ENCODE measurements at places on chromosomes 11 and 22. TPM values are rescaled to one million over a fixed set of nuclear protein-coding genes. Genes with fewer than 3 reads are reported as not detected.

The PC gene
- total RNA-seq: 4.3 TPM

DNA sequence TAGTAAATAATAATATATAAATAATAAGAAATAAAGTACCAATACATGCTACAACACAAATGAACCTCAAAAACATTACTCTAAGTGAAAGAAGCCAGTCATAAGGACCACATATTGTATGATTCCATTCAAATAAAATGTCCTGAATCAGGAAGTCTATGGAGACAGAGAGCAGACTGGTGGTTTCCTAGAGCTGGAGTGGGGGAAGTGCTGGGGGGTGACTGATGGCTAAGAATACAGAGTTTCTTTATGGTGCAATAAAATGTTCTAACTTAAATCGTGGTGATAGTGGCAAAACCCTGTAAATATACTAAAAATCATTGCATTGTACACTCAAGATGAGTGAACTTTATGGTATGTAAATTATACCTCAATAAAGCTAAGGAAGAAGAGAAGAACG is 376.5 kb downstream of the BUD13 start:
- H3K4me3 ChIP-seq: no peak overlapping the region
- H3K4me1 ChIP-seq: no peaks in the 10 kb centered on the region
- H3K27me3 ChIP-seq: no peaks in the 10 kb centered on the region
- no peak overlapping the region for H3K27ac ChIP-seq

DNA sequence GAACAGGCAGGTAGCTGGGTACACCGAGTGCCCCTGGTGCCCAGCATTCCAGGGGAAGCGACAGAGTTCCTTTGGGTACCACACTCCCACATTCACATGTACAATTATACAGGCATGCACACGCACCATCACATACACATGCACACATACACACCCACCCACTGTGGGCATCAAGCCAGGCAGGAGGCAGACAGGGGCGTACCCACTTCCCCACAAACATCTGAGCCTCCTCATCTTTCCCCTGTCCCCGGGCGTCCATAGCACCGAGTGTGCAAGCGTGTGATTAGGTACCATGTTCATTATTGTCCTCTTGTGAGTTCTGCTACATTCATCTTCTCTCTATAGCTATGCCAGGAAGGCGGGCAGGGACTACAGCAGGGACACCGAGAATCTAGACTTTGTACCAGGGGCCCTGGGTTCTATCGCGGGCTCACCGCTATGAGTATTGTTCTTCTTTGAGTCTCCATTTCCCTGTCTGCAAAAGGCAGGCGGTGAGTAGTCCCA is 2.1 kb upstream of the CARD10 start:
- H3K4me1 ChIP-seq: peaks cover 4% of the 10 kb centered on the region
- DNase-seq: no peak
- no peak overlapping the region for H3K27ac ChIP-seq

GRCh38 chr22:42773167-42773566 is 52.5 kb upstream of the A4GALT start:
- no peaks in the 10 kb centered on the region for H3K36me3 ChIP-seq
- no peak for DNase-seq
- H3K4me3 ChIP-seq: peak overlapping the region; percentile 15
- H3K27ac ChIP-seq: peak overlapping the region; percentile 35
- peaks cover 49% of the 10 kb centered on the region for H3K4me1 ChIP-seq

- no peak for DNase-seq
- H3K36me3 ChIP-seq: peaks cover 10% of the 10 kb centered on the region
- H3K4me3 ChIP-seq: no peak overlapping the region
- peak overlapping the region; percentile 81 for H3K27ac ChIP-seq
- H3K27me3 ChIP-seq: no peaks in the 10 kb centered on the region
Observed at GRCh38 chr22:40057652-40058051, 62.9 kb downstream of the FAM83F start.

- DNase-seq: no peak
- no peak overlapping the region for H3K27ac ChIP-seq
- peaks cover 23% of the 10 kb centered on the region for H3K27me3 ChIP-seq
- H3K36me3 ChIP-seq: no peaks in the 10 kb centered on the region
Observed at GRCh38 chr11:75105462-75105925, 8.8 kb upstream of the OR2AT4 start.

DNA sequence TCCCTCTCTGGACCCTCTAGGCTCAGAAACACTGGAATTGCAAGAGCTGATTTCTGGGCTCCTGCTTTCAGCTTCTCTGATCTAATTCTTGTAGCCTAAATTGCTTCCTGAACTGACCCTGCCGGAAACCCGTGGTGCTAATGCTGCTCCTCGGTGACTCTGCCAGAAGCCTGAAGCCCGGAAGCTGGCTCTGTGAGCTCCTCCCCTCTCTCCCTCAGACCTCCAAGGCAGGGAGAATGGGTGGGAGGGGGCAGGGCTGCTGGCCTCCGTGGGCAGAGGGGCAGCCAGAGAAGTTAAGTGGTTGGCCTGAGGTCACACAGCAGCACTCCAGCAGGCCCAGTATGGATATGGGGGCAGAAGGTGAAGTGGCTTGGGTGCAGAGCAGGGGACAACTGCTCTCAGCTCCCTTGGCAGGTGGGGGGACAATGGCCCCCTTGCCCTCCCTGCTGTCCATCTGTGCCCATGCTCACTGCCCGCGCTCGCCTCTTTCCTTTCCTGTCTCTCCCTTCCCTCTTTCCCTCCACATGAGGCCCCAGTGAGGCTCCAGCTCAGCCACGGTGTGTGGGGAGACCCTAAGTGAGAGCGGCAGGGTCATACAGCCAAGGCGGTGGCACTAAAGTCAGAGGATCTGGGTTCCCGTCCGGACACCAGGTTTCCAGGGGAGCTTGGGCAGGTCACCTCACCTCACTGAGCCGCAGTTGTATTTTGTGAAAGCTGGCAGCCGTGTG is 16.2 kb downstream of the CAPN5 start:
- peaks cover 9% of the 10 kb centered on the region for H3K4me1 ChIP-seq
- H3K27ac ChIP-seq: no peak overlapping the region
- H3K36me3 ChIP-seq: no peaks in the 10 kb centered on the region
- H3K27me3 ChIP-seq: no peaks in the 10 kb centered on the region

DNA sequence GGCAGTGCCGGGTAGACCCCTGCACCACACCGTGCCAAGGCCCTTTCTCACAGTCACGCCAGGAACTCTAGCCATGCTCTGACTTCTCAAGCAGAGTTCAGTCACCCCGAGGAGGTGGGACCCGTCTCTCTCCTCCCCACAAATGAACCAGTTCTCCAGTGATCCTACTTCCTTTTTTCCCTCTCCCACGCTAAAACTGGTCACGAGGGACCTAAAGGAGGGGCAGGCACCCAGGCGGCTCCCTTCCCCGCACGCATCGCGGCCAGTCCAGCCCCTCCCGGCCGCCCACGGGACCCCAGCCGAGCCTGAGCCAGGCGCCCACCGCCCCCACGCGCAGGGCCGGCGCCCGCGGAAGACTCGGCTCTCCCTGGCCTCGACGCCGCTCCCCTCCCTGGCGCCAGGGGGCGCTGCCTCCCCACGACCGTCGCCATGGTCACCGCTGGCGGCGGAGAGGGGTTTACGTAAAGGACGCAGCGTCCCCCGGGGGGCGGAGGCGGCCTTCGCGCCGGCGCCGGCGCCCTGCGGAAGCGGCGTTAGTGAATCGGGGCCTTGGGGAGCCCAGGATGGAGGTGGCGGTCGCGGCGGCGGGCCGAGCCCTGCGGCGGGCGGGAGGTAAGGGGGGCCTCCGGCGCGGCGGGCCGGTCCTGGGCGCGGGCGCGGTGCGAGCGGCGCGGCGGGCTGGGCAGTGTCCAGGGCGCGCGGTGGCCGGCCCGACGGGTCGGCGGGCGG is at the start of gene DAGLA:
DAGLA (plus strand) TSS at position 499 of the 729 bp plus-strand sequence. CDS start 39,765 bp downstream, outside the sequence.
- peaks cover 33% of the 10 kb centered on the region for H3K27me3 ChIP-seq
- DNase-seq: peak; percentile 70
- peaks cover 3% of the 10 kb centered on the region for H3K4me1 ChIP-seq
- H3K4me3 ChIP-seq: peak within 1 kb of the TSS; percentile 21
- H3K36me3 ChIP-seq: no peaks in the 10 kb centered on the region

DNA sequence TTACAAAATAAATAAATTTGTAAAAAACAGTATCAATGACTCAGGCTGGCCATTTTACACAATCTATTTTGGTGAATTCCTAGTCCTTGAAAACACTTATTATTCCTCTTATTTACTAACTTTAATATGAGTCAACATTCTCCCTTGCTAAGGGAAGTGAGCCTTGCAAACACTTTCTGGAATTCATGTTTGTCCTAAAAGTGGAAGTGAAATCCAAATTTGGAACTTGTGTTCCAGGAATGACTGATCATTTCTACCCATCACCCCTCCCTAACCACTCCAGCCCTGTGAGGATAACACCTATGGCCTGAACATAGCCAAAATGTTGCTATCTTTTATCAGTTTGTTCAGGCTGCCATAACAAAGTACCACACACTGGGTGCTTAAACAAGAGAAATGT is 83.1 kb downstream of the OR5AK2 start:
- no peaks in the 10 kb centered on the region for H3K27me3 ChIP-seq
- H3K4me3 ChIP-seq: no peak overlapping the region
- no peaks in the 10 kb centered on the region for H3K36me3 ChIP-seq
- no peak for DNase-seq

- H3K4me1 ChIP-seq: no peaks in the 10 kb centered on the region
- DNase-seq: no peak
- H3K4me3 ChIP-seq: no peak overlapping the region
- H3K36me3 ChIP-seq: no peaks in the 10 kb centered on the region
Observed at GRCh38 chr11:24078018-24078417, 418.8 kb upstream of the LUZP2 start.

DNA sequence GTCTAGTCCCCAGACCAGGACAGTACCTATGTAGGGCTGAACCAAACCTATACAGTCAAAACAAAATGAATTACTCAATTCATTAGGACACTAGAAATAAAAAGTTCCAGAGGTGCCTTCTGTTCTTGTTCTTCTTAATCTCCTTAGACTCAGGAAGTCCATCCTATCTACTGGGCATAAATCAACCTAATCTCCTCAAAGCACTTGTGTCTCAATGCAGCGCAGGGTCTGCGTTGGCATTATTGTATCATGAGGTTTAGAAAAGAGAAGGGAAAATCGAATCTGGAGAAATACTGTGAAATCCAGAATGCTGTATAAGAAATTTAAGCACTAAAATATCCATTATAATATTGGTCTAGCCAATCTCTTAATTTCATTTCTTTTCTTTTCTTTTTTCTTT is 2.4 kb upstream of the OR10V1 start:
- no peaks in the 10 kb centered on the region for H3K4me1 ChIP-seq
- no peaks in the 10 kb centered on the region for H3K36me3 ChIP-seq
- H3K4me3 ChIP-seq: no peak overlapping the region
- DNase-seq: no peak

The TRIM51 gene
- not detected for total RNA-seq

DNA sequence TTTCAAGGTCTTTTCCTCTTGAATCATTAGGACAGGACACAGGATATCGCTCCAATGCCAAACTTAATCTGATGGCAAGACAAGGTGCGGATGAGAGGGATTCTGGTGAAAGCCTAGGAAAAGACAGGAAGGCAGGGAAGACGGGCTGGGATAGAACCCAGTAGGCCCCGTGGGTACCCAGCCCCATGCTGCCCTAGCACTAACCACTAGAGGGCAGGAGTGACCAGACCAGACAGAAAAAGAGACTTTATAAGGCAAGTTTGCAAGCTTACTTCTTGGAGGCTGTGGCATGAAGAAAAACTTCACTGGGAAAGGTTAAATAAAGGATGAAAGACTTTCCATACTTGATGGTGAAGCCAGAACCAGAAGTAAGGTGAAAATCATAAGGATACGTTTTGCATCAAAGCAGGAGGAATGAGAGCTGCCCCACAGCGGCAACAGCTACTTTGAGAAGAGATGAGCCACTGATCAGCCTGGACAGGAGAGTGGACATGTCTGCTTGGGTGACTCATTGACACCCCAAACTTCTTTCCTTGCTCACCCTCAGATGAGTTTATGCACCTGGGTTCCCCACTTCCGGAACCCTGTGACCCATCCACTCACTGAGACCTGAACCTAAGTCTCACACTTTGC is 39.8 kb downstream of the SYN3 start:
- no peak overlapping the region for H3K27ac ChIP-seq
- peaks cover 21% of the 10 kb centered on the region for H3K4me1 ChIP-seq
- peak; percentile 48 for DNase-seq
- no peaks in the 10 kb centered on the region for H3K27me3 ChIP-seq

GRCh38 chr11:128667873-128668272 is 26.0 kb upstream of the FLI1 start:
- H3K36me3 ChIP-seq: no peaks in the 10 kb centered on the region
- H3K27me3 ChIP-seq: peaks cover 14% of the 10 kb centered on the region
- peaks cover 13% of the 10 kb centered on the region for H3K4me1 ChIP-seq
- H3K27ac ChIP-seq: no peak overlapping the region
- H3K4me3 ChIP-seq: no peak overlapping the region
- no peak for DNase-seq

DNA sequence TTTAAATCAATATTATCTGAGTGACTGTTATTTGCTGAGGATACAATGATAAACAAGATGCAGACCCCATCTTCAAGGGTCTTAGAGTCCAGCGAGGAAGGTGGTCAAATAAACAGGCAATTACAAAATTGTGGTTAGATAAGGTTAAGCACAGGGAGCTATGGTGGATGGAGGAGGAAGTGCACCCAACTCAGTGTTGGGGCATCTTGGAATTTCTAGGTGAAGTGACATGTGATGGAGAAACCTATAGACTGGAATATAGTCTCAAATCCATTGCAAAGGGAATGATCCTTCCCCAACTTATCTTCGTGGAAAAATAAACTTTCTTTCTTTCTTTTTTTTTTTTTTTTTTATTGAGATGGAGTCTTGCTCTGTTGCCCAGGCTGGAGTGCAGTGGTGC is 3.4 kb upstream of the PTPRJ start:
- H3K27me3 ChIP-seq: no peaks in the 10 kb centered on the region
- no peaks in the 10 kb centered on the region for H3K36me3 ChIP-seq
- no peak for DNase-seq
- no peak overlapping the region for H3K27ac ChIP-seq
- H3K4me1 ChIP-seq: peaks cover 27% of the 10 kb centered on the region
- no peak overlapping the region for H3K4me3 ChIP-seq

The EFCAB6 gene
- total RNA-seq: 0.46 TPM
